ENCODE measurements at places on chromosomes 13 and 19.
A peak's percentile ranks its signal among the peaks of the same experiment; 100 is the strongest.

DNA sequence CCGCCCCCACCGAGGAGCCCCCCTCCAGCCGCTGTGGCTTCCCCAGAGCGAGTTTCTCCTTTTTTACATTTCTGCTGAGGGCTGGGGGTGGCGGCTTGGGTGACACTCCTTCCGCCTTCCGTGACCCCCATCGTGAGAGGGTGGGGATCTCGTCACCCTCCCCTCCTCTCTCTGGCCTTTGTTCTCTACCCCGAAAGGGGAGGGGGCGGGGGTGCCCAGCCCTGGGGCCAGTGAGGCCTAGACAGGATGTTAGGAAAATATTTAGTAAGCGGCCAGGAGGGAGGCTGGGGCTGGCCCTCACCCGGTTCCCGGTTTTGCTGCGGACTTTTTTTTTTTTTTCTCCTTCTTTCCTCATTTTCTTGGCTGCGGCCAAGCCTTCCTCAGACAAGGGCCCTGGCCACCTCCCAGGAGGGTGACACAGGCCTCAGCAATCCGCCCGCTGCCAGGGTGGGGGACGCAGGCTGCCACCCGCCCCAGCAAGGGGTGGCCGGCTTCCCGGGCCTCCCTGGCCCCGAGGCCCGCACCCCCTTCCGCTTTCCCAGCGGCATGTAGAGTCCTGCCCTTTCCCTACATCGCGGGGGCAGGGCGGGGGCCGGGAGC is 3.9 kb downstream of the MIDN start:
- peak; percentile 71 for DNase-seq

GRCh38 chr13:53254500-53254899 is 225.9 kb downstream of the OLFM4 start:
- DNase-seq, result no peak

- peak; percentile 86 for DNase-seq
Observed at GRCh38 chr19:43624933-43625332, 5.5 kb upstream of the ZNF428 start.

GRCh38 chr19:31100981-31101380 is 248.3 kb downstream of the TSHZ3 start:
- no peak for DNase-seq

- DNase-seq, result no peak
Observed at GRCh38 chr19:16262618-16263017, 62.0 kb upstream of the KLF2 start.

DNA sequence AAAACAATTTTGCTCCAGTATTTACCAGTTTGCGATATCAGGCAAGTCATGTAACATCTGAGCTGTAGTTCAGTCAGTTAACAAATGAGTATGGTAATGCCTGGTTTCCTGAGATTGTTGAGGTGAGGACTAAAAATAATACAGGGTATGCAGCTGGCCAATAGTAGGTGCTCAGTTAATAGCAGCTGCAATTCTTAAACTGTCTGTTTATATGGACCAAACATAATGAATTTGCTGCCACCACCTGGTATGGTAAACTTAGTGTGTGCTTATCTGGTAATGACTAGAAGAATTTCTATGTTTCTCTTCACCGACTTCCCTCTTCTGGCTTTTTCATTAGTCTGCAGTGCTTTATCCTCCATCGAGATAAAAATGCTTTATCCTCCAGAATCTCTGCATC is 9.1 kb downstream of the ZMYM2 start:
- DNase-seq, result no peak

- no peak for DNase-seq
Observed at GRCh38 chr13:97932036-97932435, 21.4 kb upstream of the IPO5 start.

DNA sequence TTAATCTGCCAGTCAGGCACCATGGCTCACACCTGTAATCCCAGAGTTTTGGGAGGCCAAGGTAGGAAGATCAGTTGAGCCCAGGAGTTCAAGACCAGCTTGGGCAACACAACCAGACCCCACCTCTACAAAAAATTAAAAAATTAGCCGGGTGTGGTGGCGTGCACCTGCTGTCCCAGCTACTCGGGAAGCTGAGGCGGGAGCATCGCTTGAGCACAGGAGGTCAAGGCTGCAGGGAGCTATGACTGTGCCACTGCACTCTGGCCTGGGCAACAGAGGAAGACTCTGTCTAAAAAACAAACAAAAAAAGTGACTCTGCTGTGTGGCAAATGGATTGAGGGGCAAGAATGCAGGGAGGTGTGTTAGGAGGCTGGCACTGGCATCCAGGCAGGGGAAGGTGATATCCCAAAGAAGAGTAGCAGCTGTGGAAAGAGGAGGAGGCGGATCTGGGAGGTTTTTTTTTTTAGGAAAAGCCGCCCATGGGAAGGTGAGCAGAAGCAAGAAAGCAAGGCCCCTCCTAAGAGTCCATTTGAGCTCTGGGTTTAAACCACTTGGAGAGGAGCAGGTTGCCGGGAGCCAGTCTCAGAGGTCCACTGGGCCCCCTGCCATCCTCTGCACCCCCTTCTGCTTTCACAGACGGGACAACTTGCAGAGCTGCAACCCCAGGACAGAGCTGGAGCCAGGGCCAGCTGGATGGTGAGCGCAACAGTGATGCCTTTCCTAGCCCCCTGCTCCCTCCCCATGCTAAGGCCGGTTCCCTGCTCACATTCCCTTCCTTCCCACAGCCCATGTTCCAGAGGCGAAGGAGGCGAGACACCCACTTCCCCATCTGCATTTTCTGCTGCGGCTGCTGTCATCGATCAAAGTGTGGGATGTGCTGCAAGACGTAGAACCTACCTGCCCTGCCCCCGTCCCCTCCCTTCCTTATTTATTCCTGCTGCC is 2.1 kb downstream of the HAMP start:
- no peak for DNase-seq

DNA sequence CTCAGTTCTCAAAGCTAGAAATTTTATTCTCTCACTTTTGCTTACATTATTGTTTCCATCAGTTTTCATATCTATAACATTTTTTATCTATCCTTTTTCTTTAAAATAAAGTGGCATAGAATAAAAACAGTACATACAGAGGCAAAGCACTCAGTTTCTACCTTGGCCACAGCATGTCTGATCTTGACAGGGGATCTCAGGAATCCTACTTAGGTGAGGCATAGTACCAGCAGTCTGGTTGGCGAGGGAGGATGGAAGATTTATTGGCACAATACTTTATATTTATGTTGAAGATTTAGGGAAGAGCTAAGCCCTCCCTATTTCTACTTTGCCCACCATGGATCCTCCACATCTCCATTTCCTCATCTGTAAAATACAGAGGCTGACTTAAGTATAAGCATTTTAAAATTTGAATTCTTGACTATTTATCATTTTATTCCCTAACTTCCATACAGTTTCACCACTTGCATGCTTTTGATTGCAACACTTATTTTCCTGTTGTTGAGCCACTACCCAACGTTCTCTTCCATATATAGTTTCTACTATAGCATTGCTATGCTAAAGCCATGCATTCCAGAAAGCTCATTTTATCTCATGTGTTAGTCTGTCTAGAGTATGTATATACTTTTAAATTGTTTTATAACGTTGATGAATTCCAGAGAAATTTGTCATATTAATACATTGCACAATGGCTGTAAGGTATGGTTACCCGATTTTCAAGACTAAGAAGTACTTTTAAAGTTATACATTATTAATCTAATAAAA is 506.7 kb downstream of the KCTD12 start:
- DNase-seq, result no peak

- no peak for DNase-seq
Observed at GRCh38 chr19:31749231-31749630, 400.0 kb upstream of the TSHZ3 start.

GRCh38 chr19:19321141-19321577 is 530 bp downstream of the MAU2 start:
- no peak for DNase-seq

DNA sequence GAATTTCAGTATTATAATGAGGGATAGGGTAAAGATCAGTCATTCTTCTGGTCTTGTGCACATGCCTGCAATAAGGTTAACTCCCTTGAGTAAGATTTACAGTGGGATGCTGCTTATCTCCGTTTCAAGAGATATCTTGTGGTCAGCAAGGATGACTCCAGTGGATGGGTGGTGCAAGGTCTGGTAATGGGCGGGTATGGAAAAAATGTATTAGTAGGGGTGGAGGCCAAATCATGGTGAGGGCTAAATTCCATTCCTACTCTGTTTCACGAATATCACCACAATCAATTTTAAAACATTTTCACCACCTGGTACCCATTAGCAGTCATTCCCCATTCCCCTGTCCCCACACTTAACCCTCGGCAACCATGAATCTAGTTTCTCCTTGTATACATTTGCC is 40.6 kb downstream of the CCDC122 start:
- no peak for DNase-seq

- DNase-seq, result no peak
Observed at GRCh38 chr19:27776020-27776419, 1436.9 kb downstream of the UQCRFS1 start.

DNA sequence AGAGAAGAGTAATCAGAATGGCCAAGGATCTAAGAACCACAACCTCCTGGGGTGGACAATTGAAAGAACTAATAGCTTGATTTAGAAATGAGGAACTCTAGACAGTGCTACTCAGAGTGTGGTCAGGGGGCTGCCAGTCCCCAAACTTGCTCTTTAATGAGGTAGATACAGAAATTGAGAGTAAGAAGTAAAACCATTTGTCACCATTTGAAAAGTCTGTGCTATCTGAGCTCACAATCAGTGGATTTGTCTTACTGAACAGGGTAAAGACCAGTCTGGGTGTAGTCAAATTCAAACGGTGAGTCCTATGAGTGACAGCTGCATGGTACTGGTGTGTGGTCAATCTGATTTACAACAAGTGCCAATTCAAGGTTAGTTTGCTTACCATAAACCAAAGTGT is 118.9 kb downstream of the KL start:
- DNase-seq, result no peak

DNA sequence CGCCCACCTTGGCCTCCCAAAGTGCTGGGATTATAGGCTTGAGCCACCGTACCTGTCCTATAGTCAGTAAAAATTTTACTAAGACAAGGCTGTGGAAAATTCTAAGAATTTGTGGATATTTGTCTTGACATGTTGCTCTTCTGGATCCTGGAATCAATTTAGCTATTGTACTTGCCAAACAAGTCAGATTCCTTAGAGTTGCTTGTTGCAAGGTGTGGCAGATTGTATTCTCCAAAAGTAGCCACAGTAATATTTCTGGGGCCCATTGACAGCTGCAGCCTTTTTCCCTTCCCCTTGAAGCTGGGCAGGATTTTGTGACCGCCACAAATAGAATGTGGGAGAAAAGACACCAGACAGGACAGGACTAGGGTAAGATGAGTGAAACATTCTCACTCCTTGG is 98.8 kb upstream of the TMTC4 start:
- no peak for DNase-seq

DNA sequence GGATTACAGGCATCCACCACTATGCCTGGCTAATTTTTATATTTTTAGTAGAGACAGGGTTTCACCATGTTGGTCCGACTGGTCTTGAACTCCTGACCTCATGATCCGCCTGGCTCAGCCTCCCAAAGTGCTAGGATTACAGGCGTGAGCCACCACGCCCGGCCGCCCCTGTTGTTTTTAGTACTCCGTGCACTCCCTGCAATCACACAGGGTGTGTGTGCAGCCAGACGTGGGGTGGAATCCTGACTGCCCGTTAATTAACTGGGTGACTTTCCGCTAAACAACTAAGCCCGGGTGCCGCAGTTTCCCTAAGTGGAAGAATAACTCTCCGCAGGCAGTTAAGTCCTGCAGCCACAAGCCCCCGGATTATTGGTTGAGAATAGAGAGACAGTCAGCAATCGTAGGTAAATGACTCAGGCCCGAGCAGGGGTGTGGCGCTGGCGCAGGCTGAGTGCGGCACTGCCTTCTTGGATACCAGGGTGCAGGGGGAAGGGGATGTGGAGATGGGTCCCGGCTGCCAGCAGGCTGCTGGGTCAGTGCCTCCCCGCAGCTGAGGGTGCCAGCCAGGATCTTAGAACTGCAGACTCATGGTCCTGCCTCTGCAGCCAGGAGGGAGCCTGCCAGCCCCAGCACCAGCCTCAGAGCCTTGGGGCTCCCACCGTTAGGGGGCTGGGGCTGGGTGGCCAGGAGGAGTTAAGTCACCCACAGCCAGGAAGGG is 6.1 kb upstream of the FXYD3 start:
- no peak for DNase-seq

GRCh38 chr13:64723724-64724123 is 2506.4 kb downstream of the PCDH9 start:
- DNase-seq, result no peak

- no peak for DNase-seq
Observed at GRCh38 chr13:32134241-32135055, 102.9 kb downstream of the FRY start.

- DNase-seq, result peak; percentile 20
Observed at GRCh38 chr13:41588899-41589298, 131.5 kb downstream of the RGCC start.

- DNase-seq, result peak; percentile 61
Observed at GRCh38 chr19:10086591-10087192, 575 bp downstream of the SHFL start.

DNA sequence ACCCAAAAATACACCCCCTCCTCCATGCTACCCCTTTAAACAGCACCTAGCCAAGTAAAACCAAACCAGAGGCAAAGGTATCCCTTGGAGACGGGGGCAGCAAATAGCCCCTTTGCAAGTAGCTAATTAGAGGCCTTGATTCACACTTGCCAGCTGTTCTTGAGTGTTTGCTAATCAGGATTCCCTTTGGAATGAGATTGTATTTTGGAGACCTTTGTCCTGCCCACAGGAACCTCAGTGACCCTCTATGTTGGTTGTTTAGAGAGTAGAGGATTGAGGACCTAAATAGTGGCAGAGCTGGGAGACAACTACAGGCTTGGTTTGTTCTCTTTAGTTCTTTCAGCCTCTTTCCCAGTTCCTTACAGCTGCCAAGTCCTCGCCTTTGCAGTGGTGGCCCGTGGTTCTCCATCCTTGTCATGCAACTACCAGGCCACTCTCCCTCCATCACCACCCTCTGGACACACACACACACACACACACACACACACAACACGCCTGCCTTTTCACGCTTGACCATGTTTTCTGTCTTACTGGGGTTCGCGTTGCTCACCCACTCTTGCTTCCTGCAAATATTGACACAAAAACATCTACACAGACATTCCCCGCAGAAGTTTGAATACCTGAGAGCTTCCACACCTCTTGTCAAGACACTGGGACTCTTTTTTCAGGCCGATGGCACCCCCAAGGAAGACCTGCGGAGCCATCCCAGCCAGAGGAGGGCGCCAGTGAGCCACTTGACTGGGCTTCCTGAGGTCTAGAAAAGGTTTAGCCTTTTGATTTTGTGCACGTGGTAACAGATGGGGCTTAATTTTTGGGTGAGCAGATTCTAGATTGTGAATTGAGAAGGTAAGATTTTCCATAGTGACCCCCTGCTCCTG is 80.0 kb upstream of the GPR183 start:
- DNase-seq, result peak; percentile 90

- no peak for DNase-seq
Observed at GRCh38 chr19:10637894-10638293, 12.5 kb downstream of the SLC44A2 start.

Data from stimulated activated CD4-positive, alpha-beta T cell treated with anti-CD3 and anti-CD28 coated beads, Interleukin-2, amount 100 ng/mL, for 24 hours (primary cell).